ENCODE measurements at places on chromosomes 7 and 10.

DNA sequence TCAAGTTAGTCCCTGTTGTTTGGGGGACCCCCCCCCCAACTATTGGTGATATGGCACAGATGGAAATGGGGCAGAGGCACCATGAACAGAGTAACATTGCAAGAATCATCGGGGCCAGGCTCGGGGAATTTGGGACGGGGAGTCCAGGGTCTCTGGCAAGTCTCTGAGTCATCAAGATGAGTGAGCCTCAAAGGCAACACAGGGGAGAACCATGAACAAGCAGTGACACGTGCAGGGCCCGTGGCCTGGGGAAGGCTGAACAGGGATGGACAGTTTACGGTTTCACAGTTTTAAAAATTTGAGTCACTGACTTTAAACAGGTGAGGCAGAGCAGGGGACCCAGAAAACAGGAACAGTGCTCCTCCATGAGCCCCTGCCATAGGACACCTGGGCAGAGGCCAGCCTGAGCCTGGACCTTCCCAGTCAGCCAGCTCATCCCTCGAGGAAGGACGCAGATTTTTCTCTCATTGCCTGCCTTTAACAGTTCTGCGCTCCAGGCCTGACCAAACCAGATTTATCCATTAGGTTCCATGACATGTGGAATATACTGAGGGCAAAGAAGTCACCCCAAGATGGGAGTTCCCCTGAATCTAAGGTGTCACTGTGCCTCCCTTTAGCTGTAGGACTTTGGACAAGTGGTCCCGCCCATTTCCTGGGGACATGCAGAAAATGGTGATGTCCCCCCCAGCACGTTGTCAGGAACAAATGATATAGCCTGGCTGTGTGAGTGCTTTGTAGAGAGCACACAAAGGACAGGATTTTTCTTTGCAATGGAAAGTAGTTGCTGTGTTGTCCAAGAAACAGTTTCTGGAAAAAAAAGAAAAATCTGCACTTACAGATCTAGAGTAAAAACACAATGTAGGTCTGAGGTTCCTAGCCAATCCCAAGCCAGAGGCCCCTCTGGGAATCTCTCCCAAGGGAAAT lies 23.8 kb downstream of the CHST15 start:
- no peak for DNase-seq

DNA sequence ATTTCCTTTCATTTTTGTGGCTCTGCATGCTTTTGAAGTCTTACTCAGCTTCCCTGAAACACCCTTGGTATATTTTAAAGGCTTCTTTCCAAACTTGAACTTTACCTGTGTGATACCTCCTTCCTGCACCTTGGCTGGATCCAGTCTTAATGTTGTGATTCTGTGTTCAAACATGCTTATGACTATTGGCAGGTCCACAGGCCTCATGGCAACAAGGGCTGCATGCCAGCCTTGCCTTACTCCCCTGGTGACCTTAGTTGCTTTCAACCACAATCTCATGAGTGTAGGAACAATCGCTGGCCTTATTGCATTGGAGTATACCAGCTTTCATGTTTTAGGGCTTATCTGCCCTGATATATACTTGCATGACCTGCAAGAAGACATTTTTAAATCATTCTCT lies 238.7 kb downstream of the KIF20B start:
- DNase-seq, result no peak

GRCh38 chr10:27223964-27224363 lies 16.6 kb downstream of the ACBD5 start:
- DNase-seq, result peak; percentile 24

DNA sequence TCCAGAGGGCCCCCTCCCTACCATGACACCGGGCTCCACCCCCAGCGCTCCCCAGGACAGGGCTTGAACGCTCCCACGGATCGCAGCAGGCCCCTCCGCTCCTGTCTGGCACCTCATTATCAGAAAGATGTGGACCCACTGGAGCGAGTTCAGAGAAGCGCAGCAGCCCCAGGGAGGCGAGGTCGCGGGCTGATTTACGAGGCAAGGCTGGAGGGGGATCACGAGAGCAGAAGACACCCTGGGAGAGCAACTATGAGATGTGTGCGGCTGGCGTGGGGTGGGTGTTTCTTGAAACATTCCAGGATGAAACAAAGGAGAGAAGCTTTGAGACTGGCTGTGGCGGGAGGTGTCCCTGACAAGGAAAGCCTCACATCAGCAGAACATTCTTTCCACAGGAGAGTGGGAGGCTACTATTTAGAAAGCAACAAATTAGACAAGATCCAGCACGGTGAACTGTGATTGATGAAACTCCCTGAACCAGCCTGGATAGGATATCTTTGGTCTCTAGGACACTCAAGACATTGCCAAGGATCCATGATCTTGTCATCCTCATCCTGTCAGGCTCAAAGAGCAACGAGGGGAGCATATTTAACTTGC lies 66.0 kb downstream of the JCAD start:
- DNase-seq, result no peak

- DNase-seq, result no peak
These were observed 34.2 kb upstream of the NEBL start for GRCh38 chr10:20931156-20931795.

DNA sequence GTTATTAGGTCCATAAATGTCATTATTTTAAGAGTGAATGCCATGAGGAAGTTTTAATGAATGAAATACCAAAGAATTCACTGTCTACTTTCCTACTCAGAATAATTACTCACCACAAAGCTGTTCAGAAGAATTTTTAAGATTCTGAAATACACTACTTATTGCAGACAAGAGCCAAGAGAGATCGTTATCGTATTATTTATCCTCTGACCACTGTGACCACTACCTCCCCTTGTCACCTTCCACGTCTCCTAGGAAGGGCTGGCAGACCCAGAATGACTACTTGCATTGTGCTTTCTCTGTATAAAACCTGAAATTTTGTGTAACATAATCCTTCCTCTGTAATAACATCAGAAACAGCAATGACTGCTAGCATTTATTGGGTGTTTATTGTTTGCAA lies 81.9 kb downstream of the ABCB5 start:
- no peak for DNase-seq

DNA sequence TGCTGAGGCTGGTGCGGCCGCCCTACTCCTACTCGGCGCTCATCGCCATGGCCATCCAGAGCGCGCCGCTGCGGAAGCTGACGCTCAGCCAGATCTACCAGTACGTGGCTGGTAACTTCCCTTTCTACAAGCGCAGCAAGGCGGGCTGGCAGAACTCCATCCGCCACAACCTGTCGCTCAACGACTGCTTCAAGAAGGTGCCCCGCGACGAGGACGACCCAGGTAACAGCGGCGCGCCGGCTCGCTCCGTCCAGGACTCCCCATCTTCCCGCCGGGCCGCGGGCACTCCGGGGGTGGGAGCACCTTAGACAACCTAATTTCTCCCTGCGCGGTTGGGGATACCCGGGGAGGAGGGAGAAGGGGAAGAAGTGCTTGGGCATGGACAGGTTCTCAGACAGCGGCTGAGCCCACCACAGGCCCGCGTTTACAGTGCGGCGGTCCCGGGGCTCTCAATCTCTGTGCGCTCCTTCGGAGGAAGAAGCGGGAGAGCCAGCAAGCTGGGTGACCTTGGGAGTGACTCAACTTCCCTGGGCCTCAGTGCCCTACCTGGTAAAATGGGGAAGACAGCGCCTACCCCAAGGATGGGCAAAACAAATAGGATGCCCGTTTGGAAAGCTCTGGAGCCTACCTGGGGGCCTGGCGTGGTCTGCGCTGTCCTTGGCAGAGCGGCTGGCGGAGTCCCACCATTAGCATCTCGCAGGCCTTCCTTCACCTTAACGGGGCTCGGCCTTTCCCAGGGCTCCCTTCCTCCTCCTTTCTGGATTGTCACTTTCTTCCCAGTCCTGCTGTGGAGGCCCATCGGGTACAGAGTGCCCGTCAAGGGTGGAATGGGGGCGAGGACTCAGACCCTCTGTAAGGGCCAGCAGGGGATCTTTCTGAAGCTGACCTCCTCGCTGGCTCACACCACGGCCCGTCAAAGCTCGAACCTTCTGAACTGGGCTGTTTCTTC lies 852 bp downstream of the FOXI2 start:
- DNase-seq, result no peak

GRCh38 chr7:33421429-33421828 lies 292.1 kb downstream of the BBS9 start:
- DNase-seq, result no peak

GRCh38 chr7:155994279-155994811 lies 182.1 kb upstream of the SHH start:
- DNase-seq, result no peak

DNA sequence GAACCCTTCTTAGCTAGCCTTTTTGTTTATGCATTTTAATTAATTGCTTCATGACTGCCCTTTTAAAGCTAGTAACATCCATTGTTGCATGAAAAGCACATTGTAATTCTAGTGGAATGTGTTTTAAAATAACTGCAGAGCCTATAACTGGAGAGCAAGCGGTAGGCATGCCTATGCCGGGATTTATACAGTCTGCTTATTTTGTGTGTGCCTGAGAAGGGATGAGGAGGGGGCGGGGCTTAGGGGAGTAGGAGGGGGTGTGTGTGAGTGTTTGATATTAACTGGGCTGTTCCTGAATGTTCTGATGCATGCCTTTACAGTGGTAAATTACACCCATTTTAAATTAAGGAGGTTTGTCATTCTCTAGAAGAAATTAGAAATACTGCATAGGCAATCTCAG lies 208.1 kb downstream of the TCF7L2 start:
- no peak for DNase-seq

DNA sequence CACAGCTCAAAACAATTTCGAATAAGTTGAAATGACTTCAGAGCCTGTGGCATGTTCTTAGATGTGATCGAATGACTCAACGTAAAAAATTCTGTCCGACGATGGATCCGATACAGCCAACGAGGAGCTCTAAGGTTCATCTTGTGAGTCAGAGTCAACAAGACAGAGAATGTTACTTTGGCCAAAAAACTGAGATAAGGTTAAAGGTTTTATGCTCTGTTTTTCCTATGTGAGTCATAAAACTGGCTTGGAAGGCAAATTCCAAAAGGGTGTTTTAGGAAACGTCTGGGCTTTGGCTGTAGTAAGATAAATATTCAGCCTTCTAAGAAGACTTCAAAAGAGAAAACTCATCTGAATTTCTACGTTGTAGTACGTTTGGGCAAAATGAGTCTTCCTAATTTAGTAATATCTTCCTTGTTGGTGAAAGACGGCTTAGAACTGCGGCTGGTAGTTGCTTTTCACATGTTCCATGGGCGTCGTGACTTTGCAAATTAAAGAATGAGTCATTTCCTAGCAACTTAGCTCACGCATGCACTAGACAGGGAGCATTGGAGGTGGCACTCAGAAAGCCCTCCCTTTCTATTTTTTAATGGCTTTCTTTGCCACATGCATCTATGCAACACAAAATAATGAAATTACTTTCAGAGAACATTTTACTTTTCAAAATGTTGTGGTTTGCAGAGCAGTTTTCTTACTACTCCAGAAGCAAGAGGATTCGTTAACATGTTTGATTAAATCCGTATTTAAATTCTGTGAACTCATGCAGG lies 28.2 kb downstream of the PFKP start:
- peak; percentile 94 for DNase-seq

DNA sequence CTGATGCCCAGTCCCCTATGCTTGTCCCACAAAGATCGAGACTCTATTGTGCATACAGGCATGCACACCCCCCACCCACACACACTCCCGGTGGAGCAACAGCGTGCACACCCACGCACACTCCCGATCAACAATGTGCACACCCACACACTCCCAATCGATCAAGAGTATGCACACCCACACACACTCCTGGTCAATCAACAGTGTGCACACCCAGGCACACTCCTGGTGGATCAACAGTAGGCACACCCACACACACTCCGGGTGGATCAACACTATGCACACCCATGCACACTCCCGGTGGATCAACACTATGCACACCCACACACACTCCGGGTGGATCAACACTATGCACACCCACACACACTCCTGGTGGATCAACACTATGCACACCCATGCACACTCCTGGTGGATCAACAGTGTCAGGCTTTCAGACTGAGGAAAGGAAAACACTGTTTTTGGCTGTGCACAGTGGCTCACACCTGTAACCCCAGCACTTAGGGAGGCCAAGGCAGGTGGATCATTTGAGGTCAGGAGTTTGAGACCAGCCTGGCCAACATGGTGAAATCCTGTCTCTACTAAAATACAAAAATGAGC lies 118.8 kb downstream of the PTPRN2 start:
- DNase-seq, result no peak

GRCh38 chr7:5689716-5690115 lies 91.7 kb downstream of the RNF216 start:
- DNase-seq, result no peak

DNA sequence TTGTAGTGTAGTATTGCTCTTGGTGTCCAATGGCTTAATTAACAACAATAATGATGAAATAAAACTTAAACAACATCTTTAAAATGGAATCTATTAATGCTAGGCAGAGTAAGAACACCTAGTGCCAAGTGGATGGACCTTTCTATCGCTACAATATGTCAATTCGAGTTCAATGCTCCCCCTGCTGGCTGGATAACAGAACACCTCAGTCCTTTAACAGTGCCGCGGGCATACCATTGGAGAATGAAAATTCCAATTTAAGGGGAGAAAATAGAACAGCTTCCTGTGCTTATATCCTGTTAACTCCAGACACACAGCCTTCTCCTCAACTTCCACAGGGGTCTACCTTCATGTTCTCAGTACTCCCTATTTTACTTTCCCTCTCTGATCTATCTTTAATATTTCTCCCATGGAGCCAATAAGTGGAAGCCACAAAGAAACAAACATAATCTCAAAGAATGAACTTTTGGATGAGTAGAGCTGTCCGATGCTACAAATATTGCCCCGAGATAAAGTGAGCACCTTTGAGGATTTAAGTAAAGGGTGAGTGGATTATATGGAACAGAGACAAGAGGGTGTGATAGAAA lies 41.4 kb downstream of the COL1A2 start:
- DNase-seq, result peak; percentile 46

GRCh38 chr7:19900118-19900517 lies 126.7 kb upstream of the TMEM196 start:
- DNase-seq, result no peak

DNA sequence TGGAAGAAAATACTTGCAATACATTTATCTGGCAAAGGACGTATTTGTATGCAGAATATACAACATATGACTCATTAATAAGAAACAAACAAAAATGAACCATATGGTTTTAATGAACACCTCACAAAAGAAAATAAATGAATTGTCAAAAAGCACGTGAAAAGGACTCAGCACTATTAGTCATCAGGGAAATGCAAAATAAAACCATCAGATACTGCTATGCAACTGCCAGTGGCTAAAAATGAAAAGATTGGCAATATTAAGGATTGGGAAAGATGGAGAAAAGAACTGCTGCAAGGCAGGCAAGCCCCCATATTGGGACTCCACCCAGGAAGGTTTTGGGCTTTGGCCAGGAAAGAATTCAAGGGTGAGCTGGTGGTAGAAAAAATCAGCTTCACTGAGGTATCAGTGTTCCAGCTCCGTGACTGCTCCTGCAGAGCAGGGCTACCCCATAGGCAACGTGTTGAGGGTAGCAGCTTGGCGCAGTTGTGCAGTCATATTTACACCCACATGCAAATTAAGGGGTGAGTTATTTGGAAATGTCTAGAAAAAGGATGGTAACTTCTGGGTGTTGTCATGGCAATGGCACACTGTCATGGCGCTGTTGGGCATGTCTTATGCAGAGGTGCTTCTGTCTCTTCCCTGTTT lies 72.7 kb downstream of the CUBN start:
- DNase-seq, result no peak

GRCh38 chr10:78900715-78901430 lies 167.9 kb upstream of the ZMIZ1 start:
- no peak for DNase-seq

GRCh38 chr10:110610308-110610774 lies 33.8 kb upstream of the RBM20 start:
- peak; percentile 66 for DNase-seq

GRCh38 chr7:4479367-4480039 lies 202.6 kb upstream of the FOXK1 start:
- DNase-seq, result no peak

Data from T-helper 2 cell (primary cell).